DMS 273 treated with DMSO at 0.1 percent for 48 hours (cell line): ENCODE measurements at places on chromosomes 6 and 20.

DNA sequence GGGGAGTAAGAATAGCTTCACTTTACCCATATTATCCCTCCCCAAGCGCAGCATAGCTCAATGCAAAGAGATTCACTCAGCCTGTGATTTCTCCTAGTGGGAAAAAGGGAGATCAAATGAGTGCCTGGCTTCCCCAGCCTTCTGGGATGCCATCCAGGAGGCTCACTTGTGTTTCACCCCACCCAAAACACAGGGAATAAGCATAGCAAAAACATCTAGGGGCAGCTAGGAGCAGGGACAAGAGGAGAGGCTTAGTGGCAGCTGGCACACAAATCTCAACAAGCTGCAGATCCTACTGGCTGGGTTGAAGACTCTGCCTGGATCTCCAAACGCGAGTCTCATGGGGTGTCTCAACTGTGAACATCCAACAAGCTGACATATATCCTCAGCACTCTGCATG lies 715.8 kb downstream of the RNF144B start:
- no peak for DNase-seq

DNA sequence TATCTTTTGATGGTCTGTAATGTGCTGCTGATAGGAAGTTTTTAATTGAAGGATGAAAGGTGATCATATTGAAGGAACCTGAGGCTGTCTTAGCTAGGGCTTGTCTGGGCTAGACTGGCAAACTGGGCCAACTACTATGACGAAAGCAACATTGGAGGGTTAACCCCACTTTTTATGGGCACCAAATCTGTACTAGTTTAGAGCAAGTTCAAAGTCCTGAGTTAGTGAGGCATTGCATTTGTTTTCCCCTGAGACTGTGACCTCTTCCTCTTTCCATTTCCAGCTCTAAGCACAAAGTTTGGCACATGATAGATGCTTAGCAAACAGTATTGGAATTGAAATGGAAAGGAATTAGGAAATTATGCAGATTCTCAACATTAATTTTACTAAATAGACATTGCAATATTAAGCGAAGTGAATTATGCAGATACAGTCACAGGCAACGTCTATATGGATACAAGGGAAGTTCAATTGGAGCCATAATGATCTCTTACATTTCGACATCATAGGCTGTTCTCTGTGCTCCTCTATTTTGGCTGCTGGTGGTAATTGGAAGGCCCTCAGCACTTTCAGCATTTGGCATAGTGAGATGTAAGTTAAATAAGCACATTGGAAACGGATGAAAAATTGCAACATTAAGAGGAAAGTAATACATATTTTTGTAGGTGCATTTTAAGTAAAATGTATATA lies 22.2 kb downstream of the CEP57L1 start:
- DNase-seq, result no peak

- no peak for DNase-seq
These were observed 57.2 kb upstream of the IRAK1BP1 start for GRCh38 chr6:78810146-78810545.

DNA sequence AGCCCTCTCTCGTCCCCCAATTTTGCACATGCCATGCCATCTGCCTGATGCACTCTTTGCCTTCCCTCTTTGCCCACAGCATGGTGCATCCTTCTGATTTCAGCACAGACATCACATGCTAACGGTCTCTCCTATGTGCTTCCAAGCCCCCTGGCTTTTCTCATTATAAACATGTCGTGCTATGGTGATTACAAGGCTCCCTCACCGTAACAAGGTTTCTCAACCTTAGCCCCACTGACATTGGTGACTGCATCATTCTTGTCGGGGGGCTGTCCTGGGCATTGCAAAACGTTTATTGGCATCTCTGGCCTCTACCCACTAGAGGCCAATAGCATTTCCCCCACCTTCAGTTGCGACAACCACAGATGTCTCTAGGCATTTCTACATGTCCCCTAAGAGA lies 187.2 kb downstream of the TFAP2C start:
- no peak for DNase-seq

DNA sequence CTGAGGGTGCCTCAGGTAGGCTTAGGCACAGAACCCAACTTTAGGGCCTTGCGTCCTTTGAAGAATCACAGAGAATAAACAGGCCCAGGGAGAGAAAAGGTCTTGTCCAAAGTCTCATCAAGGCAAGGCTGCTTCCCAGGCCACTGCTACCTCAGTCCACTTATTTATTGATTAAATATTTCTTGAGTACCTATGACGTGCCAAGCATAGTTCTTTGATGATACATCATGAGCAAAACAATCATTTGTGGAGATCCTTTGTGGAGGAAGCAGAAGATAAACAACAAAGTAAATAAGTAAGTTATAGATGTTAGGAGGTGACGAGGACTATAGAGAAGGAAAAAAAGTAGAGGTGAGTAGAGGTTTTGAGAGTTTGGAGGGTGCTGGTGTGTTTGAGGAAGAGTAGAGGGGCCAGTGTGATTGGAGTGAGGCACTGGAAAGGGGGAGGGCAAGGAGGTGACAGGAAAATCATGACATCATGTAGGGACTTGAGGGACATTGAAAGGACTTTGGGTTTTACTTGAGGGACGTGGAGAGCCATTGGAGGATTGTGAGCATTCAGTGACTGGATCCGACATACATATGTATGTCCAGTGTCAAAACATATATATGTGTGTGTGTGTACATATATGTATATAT lies 14.1 kb upstream of the CHMP4B start:
- no peak for DNase-seq
